T-cell (primary cell): ENCODE measurements at places on chromosomes 1 and 21. TPM values are rescaled to one million over a fixed set of nuclear protein-coding genes. Genes with fewer than 3 reads are reported as not detected.

DNA sequence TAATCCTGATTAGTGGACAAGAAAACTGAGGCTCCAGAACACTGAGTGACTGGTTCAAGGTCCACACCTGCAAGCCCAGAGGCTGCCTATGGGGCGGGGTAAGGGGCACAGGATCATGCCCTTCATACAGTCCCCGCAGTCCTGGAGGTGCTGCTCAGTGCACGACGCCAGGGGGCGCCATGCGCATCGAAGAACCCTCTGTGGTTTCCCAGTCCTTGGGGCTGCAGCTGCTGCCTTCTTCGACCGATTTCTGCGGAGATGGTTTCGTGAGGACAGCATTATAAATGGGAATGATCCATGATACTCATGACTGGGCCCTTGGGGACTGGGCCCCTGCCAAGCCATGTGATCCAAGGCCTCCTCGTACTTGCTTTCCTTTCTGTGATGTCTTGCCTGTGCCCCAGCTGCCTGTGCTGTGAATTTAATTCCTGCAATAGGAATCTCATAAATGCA is 37.1 kb upstream of the ARHGEF10L start:
- peak; percentile 12 for DNase-seq

LAPTM5 gene
- total RNA-seq: 559 TPM

- no peak for DNase-seq
Measured at GRCh38 chr1:85134583-85135391, 66.0 kb downstream of the SYDE2 start.

GRCh38 chr1:156618853-156619581 is at the start of gene HAPLN2:
Gene HAPLN2, plus strand, starts transcription at chr1:156619415. Its CDS starts 4,076 bp downstream, at chr1:156623491.
- no peak for DNase-seq

- no peak for DNase-seq
Measured at GRCh38 chr1:19258353-19258752, 6.7 kb downstream of the MRTO4 start.

- DNase-seq: no peak
Measured at GRCh38 chr1:22413799-22414198, 37.9 kb upstream of the ZBTB40 start.

RBBP4 gene
- 157 TPM for total RNA-seq
